T-helper 2 cell (primary cell): ENCODE measurements at places on chromosomes 1 and 21.

DNA sequence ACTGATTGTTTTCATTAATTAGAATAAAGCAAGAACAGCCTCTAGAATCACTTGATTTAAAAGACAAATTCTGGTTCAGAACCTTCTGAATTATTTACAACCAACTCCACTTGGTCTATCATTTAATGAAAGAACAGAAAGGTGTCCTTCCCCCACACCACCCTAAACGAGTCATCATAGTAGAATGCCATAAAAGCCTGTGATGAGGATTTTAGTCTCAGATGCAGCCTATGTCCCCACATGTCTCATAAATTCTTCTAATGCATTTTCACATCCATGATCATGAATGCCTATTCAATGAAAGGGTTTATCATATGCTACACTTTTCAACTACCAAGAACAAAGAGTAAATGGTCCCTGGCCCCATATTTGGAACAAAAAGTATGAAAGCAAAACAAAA is 508.1 kb downstream of the DPYD start:
- no peak for DNase-seq

DNA sequence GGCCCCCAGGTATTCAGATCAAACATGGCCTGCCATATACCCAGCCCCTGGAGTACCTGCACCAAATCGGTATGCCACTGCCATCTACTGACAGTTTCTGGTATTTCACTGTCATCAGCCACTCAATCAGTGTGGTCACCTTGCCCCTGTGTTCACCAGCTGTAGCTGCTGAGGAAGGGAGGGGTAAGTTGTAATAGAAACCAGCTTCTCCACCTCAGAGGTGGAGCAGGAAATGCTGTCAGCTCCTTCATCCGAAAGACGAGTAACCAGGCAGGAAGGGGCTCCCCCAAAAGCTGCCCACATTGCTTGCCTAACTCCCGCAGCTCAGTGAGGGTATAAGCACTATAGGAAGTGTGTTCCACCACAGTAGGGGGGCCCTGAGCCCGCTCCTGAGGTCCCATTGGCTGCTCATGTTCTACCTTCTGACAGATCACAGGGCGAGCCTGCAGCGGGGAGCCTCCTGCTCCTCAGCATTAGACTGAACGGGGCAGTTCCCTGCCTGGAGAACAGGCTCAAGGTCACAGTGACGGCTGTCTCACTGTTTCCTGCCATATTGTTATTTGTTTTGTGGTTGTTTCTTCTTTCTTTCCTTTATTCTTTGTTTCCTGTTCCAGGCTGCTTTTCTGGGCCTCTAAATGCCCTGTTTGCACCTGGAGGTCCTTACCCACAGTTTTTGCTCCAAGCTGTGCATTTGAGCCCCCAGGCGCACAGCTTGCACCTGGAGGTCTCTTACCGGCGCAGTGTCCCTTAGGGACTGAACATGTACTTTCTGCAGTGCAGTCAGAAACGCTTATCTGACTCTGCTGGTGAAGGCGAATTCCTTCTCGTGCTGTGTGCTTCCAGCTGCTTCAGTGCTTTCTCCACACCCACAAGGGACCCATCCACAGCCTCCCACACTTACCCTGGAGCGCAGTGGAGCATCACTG is 1638.3 kb downstream of the MRPL39 start:
- DNase-seq = no peak

DNA sequence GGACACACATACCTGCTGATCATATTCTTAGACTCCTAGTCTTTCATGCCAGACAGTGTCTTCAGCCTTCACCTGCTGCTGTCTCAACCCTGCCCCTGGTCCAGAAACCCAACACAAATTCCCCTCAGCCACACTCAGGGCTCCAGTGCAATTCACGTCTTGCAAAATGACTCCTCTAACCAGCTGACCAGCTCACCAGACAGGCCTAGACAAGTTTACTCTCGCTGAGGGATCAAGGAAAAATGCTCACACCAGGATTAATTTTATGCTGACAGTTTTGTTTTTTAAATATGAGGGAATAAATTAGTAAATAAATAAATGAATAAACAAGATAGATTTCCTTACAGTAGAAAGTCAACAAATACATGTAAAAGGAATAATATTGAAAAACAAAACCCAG is 28.5 kb downstream of the CCDC185 start:
- no peak for DNase-seq

DNA sequence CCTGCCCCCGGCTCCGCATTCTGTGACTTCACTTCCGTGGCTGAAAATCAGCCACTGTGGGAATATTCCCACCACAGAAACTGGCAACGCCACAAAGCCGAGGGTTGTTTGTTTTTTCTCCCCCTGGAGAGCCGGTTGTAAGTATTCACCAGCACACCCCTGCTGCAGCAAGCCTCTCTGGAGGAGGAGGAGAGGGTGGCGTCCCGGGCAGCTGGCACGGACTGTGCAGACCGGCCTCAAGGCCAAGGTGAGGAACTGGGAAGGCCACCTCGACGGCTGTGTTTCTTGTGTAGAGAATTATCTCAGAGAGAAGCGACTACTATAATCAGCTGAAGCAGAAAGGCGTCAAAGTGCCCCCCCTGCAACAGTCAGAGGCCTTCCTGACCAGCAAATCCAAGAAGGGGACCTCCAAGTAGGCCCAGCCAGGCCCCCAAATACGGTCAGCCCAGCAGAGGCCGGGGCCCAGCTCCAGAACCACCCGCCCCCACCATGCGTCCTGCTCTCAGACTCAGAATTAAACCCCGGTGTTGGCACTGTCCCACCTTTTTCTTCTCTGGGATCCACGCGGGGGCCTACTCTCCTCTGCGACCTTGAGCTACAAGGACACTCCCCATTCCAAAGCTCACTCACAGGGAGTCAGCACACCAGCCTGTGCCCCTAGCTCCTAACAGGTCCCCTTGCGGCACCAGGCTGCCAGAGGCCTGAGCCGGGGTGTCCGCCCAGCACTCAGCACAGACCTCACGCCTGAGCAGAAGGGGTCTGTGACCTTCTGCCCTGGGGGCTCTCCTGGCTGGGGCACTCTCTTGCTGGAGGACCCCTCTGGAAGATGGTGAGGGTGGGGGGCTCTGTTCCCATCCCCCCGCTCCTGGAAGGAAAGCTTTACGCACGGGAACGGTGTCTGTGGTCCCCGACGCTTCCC is 1.2 kb upstream of the SMIM1 start:
- no peak for DNase-seq

GRCh38 chr21:45820171-45821091 is 161.1 kb upstream of the COL6A1 start:
- peak; percentile 72 for DNase-seq

DNA sequence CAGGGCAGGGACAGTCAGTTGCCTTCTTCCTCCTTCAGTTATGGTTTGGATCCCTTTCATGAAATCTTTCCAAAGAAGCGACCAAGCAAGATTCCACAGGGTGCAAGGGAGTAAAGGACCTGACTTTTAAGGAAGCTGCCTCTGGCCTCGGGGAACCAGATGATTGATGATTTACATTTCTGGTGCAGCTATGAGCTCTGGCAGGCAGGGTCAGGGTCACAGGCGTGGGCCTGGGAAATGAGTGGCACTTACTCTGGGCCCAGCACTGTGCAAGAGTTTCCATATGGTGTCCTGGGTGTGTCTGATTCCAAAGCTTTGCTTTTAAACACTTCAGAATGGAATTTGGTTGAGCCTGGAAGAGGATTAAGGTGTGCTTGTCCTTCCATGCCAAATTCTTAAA is 7.2 kb upstream of the CRABP2 start:
- DNase-seq = no peak

DNA sequence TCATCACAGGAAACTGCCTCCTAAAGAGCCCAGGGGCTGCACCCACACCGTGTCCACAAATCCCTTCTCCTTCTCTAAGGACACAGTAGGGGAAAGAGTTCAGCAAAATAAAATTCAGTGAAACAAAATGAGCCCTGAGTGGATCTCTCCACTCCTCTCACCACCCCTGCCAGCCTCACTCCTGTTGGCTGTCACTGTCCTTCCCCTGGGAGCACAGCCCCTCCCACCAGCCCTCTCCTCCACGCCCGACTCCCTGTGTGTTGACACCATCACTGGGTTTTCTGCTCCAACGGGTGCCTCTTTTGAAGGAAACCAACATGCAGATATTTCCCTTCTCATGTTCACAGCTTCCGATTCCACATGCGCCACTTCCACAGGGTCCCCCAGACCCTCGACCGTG is 356.2 kb downstream of the AJAP1 start:
- no peak for DNase-seq

- no peak for DNase-seq
Measured at GRCh38 chr1:152735648-152736047, 22.2 kb upstream of the KPRP start.

DNA sequence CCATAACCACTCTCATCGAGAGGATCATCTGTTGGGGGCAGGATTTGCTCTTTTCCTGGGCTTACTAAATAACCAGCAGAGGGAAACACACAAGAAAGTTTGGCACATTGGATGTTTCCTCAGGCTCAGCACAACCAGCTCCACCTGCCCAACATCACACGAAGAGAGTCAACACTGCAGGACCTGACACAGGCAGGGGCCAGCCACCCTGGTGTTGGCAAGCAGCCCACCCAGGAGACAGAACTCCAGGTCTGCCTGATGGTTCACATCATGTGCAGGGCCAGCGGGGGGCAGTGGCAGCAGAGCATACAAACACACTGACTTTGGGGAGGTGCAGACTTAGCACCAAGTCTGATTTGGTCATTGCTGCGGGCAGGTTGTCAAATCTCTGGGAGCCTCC is 182.3 kb upstream of the GALNT2 start:
- DNase-seq = no peak

DNA sequence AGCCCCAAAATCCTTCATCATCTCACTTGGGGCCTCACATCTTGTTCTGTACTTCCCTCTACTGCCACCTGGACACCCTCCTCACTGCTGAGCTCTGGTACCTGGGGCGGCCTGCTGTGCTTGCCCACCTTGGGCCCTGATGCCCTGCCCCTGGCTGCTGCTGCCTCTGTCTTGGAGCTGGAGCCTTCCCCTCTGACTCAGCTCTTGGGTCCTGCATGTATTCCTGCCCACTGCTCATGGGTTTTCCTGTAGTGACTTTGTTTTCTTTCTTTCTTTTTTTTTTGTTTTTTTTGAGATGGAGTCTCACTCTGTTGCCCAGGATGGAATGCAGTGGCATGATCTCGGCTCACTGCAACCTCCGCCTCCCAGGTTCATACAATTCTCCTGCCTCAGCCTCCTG is 37.5 kb downstream of the TRAPPC10 start:
- DNase-seq = no peak

DNA sequence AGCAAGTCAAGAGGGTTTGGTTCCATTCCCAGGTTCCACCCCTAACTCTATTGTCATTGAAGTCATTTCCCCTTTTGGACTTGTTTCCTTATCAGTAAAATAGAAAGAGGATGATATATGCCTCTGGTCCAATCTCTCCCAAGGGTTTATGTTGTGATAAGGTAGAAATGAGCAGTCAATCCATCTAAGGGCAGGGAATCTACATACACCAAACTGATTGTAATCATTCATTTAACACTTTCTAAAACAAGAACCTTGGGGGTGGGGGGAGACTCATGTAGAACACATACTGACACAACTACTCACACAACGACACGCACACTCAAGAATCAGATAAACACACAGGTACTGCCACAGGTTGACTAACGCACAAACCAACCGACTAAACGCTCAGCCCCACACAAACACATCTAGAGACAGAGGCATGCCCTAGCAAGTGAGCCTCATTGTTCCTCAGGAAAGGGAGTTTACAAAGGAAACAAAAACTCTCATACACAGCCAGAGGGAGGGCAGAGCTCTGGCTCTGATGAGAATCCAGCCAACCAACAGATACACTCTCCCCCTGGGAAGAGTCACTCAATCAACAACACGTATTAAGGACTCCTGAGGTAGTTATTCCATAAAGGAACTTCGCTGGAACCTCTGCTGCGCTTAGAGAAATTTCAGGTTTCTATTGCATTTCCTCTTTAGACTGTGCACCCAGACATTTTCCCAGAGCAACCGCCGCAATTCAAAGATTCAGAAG is 1.0 kb downstream of the F11R start:
- no peak for DNase-seq

DNA sequence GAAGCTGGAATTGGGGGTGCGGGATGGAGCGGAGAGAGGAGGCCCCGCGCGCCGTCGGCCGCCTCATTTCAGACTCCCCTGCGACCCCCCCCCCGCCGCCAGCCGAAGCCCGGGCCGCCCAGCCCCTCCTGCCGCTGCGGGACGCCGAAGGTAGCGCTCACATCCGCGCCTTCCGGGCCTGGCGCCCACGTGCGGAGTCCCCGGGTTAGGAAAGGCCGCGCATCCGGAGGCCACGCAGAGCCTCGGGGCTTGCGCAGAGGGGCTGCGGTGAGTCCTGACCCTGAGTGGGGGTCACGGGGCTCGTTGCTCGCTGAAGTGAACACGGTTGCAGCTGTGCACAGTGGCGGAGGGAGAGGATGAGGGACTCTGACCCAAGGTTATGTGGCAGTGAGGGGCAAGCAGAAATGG is 552 bp upstream of the ZNF496 start:
- no peak for DNase-seq

DNA sequence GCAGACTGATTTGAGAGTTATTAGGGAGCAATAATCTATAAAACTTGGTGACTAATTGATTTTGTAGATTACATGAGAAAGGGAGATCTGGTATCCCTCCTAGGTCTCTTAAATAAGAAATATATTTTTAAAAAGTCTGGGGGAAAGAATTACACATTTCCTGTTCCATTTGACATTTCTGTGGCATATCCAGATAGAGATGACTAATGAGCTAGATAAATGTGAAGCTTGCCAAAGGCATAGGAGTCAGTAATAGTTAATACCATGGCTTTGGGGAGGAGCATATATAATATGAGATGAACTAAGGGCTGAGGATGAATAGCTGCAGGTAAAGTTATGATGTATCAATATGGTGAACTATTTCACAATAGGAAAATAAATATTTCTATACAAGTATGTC is 663.7 kb downstream of the PTPRC start:
- DNase-seq = no peak

GRCh38 chr1:66271216-66271903 is 262.6 kb upstream of the SGIP1 start:
- no peak for DNase-seq

GRCh38 chr1:111615870-111616715 is 3.5 kb upstream of the RAP1A start:
- peak; percentile 54 for DNase-seq

- DNase-seq = no peak
Measured at GRCh38 chr1:89866568-89866967, 45.7 kb downstream of the LRRC8D start.

- DNase-seq = peak; percentile 43
Measured at GRCh38 chr1:202159534-202160371, 649 bp downstream of the PTPN7 start.

DNA sequence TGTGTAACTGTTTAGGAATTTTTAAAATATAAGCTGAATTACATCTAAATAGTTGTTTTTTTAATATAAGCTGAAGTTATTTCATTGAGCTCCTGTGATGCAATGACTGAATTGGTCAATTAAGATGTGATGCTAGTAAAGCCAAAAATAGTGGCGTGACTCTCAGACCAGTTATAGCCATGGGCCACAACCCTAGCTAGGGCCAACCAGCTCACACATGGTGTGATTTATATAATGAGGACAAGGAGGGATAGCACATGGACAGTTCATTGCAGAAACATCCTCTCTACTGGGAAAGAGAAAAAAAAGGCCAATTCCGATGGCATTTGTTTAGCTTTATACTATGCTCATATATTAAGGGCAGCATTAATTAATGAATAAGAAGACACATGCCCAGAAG is 119.3 kb upstream of the PROX1 start:
- DNase-seq = no peak
